ENCODE measurements at places on chromosomes 12 and 14.

GRCh38 chr12:120668868-120669840 lies 17.8 kb upstream of the MLEC start:
- peaks cover 1% of the 10 kb centered on the region for H3K4me1 ChIP-seq
- H3K27ac ChIP-seq: no peak overlapping the region
- H3K27me3 ChIP-seq: no peaks in the 10 kb centered on the region
- no peak for DNase-seq
- no peak overlapping the region for H3K4me3 ChIP-seq

GRCh38 chr14:58055497-58056010 lies 96.5 kb downstream of the ARMH4 start:
- H3K27ac ChIP-seq: no peak overlapping the region
- H3K36me3 ChIP-seq: no peaks in the 10 kb centered on the region
- no peaks in the 10 kb centered on the region for H3K4me1 ChIP-seq

- peaks cover 3% of the 10 kb centered on the region for H3K4me1 ChIP-seq
- H3K4me3 ChIP-seq: no peak overlapping the region
- no peak for DNase-seq
These were observed 106.8 kb downstream of the LGR5 start for GRCh38 chr12:71546322-71546861.

DNA sequence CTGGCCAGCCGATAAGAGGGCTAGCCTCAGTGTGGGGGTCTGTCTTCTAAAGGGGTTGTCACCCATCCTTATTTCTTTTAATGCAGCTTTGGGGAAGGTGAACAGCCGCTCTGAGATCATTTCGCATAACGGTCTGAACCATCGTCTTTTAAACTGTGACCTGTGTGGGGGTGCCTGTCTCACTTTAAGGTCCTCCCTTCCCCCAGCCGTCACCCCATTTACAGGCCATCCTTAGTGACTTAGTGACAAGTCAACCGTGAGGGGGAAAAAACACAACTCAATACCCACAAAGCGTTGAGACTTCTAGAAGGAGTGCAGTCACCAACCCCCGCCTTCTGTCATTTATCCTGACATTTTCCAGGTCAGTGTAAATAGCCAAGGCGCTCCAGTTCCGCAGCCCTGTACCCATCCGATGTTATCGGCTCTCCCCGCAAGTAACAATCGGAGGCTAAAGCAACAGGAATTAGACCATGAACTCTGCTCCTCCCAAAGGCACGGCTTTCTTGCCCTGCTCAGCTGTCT lies 505 bp upstream of the DENND5B start:
- H3K27ac ChIP-seq: peak overlapping the region; percentile 80
- peak; percentile 6 for DNase-seq
- H3K36me3 ChIP-seq: no peaks in the 10 kb centered on the region
- peak overlapping the region; percentile 82 for H3K4me3 ChIP-seq
- H3K27me3 ChIP-seq: peaks cover 45% of the 10 kb centered on the region

GRCh38 chr14:103111232-103111868 lies 11.9 kb upstream of the TNFAIP2 start:
- H3K27ac ChIP-seq: no peak overlapping the region
- peaks cover 2% of the 10 kb centered on the region for H3K27me3 ChIP-seq
- peaks cover 16% of the 10 kb centered on the region for H3K4me1 ChIP-seq
- no peak overlapping the region for H3K4me3 ChIP-seq
- no peaks in the 10 kb centered on the region for H3K36me3 ChIP-seq
- DNase-seq: no peak

DNA sequence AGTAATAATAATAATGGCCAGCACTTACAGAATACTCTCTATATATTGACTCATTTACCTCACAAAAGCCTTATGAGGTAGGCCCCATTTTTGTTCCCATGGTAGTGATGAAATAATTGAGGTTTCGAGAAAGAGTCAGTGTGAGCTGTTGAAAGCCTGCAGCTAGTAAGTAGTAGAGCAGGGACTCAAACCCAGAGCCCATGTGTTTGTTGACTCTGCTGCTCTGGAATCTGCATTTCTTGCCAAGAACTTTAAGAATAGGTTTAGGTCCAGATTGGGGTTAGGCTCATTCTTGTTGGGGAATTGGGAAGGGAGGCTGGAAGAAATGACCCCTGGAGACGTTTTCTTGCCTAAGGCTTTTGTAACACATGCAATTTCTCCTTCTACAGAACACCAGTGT lies 27.9 kb downstream of the DYRK4 start:
- H3K4me3 ChIP-seq: no peak overlapping the region
- H3K36me3 ChIP-seq: peaks cover 2% of the 10 kb centered on the region
- H3K4me1 ChIP-seq: no peaks in the 10 kb centered on the region
- H3K27me3 ChIP-seq: no peaks in the 10 kb centered on the region

GRCh38 chr14:46250113-46250703 lies 401.4 kb downstream of the RPL10L start:
- no peak overlapping the region for H3K4me3 ChIP-seq
- H3K4me1 ChIP-seq: no peaks in the 10 kb centered on the region
- DNase-seq: no peak
- H3K27me3 ChIP-seq: no peaks in the 10 kb centered on the region

- peaks cover 7% of the 10 kb centered on the region for H3K4me1 ChIP-seq
- H3K27me3 ChIP-seq: no peaks in the 10 kb centered on the region
- no peak overlapping the region for H3K4me3 ChIP-seq
These were observed 41.5 kb downstream of the KIF21A start for GRCh38 chr12:39401459-39401858.

GRCh38 chr12:3261782-3262359 lies 184.7 kb downstream of the TSPAN9 start:
- H3K27me3 ChIP-seq: no peaks in the 10 kb centered on the region
- no peak for DNase-seq
- no peak overlapping the region for H3K27ac ChIP-seq
- no peaks in the 10 kb centered on the region for H3K36me3 ChIP-seq
- H3K4me1 ChIP-seq: peaks cover 1% of the 10 kb centered on the region
- H3K4me3 ChIP-seq: no peak overlapping the region

DNA sequence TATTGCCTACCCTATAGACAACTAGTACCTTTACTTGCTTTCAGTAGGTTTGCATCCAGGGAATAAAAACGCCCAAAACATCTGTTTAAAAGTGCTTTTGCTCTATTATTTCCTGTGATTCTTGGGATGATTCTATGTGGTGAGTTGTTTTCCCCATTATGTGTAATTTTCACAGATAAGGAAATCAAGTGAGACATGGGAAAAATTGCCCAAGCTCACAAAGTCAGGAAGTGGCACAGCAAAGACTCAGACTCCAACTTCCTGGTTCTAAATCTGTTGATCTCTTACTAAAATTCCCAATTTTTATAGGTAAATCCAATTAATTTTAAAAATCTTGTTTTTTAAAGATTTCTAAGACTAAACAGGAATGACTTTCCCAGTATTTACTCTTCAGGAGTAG lies 39.0 kb downstream of the NID2 start:
- DNase-seq: no peak
- peaks cover 11% of the 10 kb centered on the region for H3K4me1 ChIP-seq
- no peak overlapping the region for H3K4me3 ChIP-seq
- no peak overlapping the region for H3K27ac ChIP-seq
- H3K36me3 ChIP-seq: no peaks in the 10 kb centered on the region
- H3K27me3 ChIP-seq: peaks cover 3% of the 10 kb centered on the region

DNA sequence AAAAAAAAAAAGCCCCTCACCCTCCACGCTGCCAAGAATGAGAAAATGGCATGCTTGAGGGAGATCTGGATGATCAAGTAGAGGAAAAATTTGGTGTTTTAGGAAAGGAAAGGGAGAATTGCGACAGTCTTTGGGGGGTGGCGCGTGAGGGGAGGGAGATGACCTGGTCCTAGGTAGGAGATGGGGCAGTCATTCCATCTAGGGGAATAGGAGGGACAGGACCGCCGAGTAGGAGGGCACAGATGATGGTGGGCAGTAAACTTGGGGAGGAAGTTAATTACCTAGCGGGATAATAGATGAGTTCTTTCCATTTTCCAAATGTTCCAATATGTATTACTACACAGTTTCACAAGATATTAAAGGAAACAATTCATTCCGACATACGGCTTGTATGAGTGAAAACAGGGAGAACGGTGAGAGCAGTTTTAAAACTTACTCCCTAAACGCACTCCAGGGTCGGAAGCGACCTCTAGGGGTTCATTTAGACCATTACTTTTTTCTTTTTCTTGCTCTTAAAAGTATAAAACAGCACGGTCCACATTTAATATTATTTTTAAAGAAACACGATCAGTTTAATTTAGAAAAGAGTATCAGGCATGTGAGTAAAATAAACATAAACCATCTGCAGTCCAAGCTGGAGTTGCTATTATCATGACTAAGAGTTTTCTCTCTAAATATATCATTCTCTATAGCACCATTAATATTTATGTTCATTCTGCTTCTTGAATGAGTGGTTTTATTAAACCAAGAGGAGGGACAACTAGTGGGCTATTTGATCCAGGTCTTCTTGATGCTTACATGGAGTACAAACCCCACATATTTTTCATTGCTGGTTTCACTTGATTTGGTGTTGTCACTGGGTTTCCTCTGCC lies 3.0 kb upstream of the FNTB start:
- H3K36me3 ChIP-seq: peaks cover 2% of the 10 kb centered on the region
- peak overlapping the region; percentile 67 for H3K4me3 ChIP-seq
- peaks cover 20% of the 10 kb centered on the region for H3K4me1 ChIP-seq
- DNase-seq: no peak
- peaks cover 8% of the 10 kb centered on the region for H3K27me3 ChIP-seq

DNA sequence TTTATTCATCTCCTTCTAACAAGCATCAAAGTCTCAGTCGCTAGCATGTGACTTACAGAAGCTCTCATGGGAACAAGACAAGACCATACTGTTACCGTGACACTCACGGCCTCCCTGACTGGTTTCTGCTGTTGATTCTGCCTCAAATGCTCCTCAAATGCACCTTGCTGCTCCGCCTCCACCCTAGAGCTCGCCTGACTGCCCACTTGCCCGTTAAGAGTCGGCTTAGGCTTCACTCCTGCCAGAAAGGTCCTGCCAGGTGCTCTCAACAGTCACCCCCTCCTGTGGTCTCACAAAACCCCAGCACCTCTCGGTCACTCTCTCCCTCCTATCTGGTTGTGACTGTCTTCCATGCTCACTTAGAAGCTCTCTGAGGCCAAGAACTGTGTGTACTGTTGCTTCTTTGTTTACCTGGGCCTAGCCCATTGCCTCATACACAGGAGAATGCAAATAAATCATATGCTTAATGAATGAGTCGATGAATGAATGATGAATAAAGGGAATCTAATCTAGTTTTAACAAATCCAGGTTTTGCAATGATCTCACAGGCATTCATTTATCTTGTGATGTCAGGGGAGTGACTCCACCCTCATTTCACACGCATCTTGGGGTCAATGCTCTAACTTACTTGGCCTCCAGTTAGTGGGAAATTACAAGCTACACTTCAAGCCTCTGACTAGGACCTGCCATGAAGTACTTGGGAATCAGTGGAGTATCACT lies 41.3 kb downstream of the SSH1 start:
- H3K27ac ChIP-seq: no peak overlapping the region
- H3K27me3 ChIP-seq: no peaks in the 10 kb centered on the region
- peaks cover 12% of the 10 kb centered on the region for H3K4me1 ChIP-seq
- peaks cover 12% of the 10 kb centered on the region for H3K36me3 ChIP-seq
- no peak overlapping the region for H3K4me3 ChIP-seq

DNA sequence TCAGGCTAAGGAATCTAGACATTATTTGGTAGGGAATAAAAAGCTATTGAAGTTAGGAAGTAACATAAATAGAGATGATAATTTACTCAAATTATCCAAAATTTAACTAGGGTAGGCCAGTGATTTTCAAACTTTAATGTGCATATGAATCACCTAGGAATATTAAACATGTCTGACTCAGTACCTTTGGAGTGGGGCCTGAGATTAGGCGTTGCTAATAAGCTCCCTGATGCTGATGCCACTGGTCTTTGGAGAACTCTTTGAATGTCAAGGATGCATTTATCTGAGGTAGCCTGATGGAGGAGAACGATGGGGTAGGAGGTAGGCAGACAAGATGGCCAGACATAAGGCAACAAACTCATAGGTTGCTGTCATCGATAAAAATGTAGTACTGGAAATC lies 33.2 kb downstream of the EFCAB11 start:
- peaks cover 2% of the 10 kb centered on the region for H3K27me3 ChIP-seq
- H3K36me3 ChIP-seq: no peaks in the 10 kb centered on the region
- no peak overlapping the region for H3K27ac ChIP-seq
- H3K4me3 ChIP-seq: no peak overlapping the region
- peaks cover 15% of the 10 kb centered on the region for H3K4me1 ChIP-seq

DNA sequence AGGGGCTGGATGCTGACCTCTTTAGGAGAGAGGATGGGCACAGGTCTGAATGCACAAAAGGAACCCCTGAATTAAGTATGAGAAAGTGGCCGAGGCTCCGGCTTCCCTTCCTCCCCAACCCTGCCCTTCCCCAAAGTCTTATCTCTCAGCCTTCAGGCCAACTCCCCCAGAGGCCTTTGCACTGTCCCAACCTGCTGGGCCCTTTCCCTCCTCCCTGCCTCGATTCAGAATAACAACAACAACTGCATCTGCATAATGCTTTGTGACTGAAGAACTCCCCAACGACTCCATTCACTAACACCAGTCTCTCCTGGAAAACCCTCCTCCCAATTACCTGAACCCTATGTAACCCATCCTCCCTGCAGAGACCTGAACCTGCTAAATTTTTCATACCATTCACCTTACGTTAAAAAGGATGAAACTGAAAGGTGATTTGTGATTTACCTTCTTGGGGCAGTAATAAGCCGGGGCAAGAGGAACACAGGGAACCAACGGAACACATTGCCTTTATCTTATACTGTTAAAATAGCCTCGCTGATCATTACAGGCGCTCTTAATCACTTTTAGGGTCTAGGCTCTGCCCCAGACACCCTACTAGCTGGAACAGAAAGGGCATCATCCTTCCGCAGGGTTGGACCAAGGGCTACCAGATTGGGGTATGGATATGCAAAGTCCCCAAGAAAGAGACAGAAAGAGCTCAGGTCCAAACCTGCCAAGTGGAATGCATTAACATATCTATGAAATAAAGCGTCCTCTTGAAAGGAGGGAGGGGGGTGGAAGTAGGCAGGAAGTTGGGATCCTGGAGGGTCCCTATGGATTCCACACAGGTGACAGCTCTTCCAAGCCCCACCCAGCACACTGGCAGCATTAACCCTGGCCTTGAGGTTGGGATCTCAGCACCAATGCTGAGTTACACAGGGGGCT lies 24.2 kb upstream of the FOXN3 start:
- H3K27ac ChIP-seq: no peak overlapping the region
- H3K4me1 ChIP-seq: peaks cover 54% of the 10 kb centered on the region
- H3K36me3 ChIP-seq: peaks cover 18% of the 10 kb centered on the region
- no peak overlapping the region for H3K4me3 ChIP-seq
- no peak for DNase-seq
- H3K27me3 ChIP-seq: no peaks in the 10 kb centered on the region

Measured in activated naive CD8-positive, alpha-beta T cell treated with anti-CD3 and anti-CD28 coated beads, Interleukin-2, amount 50 U/mL, for 24 hours (primary cell).